Cortex of kidney (tissue), 1 donor: ENCODE measurements at places on chromosomes 16 and 17.

DNA sequence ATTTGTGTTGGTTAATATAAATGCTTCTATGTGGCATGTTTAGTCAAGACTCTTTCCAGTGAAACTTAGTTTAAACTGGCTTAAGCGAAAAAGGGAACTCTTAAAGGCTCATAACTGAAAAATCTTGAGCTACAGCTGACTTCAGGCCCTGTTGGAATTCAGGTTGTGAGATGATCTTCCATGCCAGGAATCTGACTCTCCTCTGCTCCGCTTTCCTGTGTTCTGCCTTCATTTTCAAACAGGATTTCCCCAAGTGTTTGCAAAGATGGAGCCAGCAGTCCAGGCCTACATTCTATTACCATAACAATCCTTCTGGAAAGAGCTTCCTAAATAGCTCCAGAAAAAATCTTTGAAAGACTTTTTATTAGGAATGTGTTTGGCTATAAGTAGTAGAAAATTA lies 134.9 kb downstream of the NLK start:
- no peak for DNase-seq

- DNase-seq: no peak
Measured at GRCh38 chr16:54080524-54081008, 206.0 kb downstream of the IRX3 start.

DNA sequence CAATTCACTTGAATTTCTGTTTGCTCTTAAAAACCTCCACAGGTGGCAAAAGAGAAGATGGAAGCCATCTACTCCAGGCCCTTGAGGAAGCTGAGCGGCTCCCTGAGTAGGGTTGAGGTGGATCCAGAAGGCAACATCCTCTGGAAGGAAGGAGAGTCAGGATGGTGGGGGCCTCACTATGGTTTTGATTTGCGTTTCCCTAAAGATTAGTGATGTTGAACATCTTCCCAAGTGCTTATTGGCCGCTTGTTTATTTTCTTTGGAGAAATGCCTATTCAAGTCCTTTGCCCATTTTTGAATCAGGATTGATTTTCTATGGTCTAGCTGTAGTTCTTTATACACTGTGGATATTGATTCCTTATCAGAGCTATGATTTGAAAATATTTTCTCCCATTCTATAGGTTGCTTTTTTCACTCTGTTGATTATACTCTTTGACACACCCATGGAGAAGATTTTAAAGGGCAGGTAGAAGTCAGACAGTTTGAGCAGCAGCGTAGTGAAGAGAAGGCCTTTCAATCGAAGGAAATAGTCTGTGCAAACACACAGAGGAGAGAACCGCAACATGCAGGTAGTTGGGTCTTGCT lies 58.6 kb downstream of the WSB1 start:
- no peak for DNase-seq

- no peak for DNase-seq
Measured at GRCh38 chr16:9645911-9646310, 536.3 kb downstream of the GRIN2A start.

GRCh38 chr17:1270210-1271029 lies at the start of gene BHLHA9:
BHLHA9 (plus strand) TSS chr17:1270444; CDS start chr17:1270564, 120 bp downstream.
- DNase-seq: no peak

GRCh38 chr17:42632949-42633444 lies 23.5 kb downstream of the TUBG1 start:
- no peak for DNase-seq

DNA sequence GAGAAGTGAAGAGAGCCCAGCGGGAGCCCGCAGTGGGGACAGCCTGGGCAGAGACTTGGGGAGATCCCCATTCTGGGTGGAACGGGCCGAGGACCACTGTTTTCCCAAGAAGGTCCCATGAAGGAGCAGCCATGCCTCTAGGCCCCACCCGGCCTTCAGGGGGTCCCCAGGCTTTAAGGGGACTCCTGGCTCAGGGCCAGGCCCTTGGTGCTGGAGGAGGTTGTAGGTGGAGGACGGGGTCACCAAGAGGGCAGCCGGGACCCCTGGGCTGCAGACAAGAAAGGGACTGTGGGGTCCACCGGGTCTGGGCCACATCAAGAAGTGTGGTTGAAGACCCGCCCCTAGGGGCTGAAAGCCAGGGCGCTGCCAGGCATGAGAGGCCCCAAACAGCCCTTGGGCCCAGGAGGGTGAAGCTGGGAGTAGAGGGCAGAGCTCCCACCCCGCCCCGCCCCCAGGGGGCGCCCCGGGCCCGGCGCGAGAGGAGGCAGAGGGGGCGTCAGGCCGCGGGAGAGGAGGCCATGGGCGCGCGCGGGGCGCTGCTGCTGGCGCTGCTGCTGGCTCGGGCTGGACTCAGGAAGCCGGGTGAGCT lies at the start of gene PRSS21:
TSS of gene PRSS21 (plus strand) at position 487 of the 589 bp plus-strand sequence. CDS start at position 519, 32 bp downstream.
- DNase-seq: no peak

- no peak for DNase-seq
Measured at GRCh38 chr17:28443901-28444638, 29.4 kb upstream of the SLC13A2 start.

GRCh38 chr16:88983165-88983564 lies 6.2 kb upstream of the CBFA2T3 start:
- DNase-seq: no peak

DNA sequence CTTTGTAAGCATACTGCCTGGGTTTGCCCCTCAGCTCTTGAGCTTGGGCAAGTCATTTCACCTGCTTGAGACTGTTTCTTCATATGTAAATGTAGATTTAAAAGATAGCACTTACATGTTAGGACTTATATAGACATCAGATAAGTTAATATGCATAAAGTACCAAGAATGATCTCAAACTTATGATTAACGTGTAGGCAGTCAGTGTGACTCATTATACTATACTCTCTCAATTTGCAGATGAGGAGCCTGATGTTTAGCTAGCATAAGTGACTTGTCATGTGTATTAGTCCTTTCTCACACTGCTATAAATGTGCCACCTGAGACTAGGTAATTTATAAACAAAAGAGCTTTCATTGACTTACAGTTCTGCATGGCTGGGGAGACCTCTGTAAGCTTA lies 690.5 kb downstream of the KCNJ2 start:
- DNase-seq: no peak

DNA sequence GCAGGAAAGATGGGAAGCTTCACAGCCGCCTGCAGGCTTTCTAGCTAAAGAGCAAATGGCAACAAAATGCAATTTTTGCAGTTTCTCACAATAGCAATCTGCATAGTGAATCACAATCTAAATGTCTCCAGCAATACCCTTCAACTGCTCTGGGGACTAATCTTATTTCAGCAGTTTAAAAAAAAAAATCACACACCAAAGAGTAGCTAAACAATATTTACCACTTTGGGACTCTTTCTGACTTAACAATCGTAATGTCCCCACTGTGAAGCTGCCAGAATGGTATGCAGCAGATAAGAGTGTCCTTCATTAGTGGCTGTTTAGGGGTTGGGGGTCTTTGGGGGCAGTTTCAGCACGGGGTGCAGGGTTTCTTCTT lies 9.8 kb downstream of the CPPED1 start:
- DNase-seq: no peak

GRCh38 chr16:24027466-24027865 lies 191.7 kb downstream of the PRKCB start:
- no peak for DNase-seq

DNA sequence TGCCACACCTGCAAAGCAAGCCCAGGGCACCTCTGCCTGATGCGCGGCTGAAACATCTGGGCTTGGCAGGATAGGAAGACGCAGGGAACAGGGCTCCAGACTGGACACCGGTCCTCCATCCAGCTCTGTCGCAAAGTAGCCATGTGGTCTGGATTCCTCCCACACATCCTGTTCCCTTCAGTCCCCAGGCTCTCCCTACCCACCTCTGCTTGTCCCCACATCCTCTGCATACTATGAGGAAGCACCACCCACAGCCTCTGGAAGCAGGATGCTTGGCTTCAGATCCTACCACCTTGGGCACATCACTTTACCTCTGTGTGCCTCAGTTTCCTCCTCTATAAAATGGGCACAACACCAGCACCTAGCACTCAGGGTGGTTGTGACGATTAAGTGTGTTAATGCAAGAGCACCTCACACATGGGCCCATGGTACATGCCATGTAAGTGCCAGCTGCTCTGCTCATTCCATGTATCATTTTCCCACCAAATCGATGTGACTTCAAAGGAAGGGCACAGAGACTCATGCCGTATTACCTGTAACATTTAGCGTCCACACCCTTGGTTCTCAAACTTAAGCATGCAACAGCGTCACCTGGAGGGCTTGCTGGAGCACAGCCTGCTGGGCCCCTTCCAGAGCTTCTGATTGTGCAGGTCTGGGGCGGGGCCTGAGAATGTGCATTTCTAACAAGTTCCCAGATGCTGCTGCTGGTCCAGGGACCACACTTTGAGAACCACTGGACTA lies 138.6 kb upstream of the SDK2 start:
- no peak for DNase-seq
